NCI-H1930 (cell line): ENCODE measurements at places on chromosomes 2 and 18.

GRCh38 chr2:212173756-212174510, 364.7 kb downstream of the ERBB4 start:
- DNase-seq: no peak

- DNase-seq: no peak
Observed at GRCh38 chr18:42520138-42520537, 565.1 kb downstream of the PIK3C3 start.

GRCh38 chr18:50857694-50858093, 21.2 kb upstream of the ME2 start:
- DNase-seq: no peak

- no peak for DNase-seq
Observed at GRCh38 chr18:79511271-79511670, 115.5 kb downstream of the NFATC1 start.

- DNase-seq: no peak
Observed at GRCh38 chr2:233801357-233802131, 23.4 kb downstream of the MROH2A start.

- DNase-seq: no peak
Observed at GRCh38 chr2:149446748-149447147, 116.4 kb downstream of the LYPD6 start.

DNA sequence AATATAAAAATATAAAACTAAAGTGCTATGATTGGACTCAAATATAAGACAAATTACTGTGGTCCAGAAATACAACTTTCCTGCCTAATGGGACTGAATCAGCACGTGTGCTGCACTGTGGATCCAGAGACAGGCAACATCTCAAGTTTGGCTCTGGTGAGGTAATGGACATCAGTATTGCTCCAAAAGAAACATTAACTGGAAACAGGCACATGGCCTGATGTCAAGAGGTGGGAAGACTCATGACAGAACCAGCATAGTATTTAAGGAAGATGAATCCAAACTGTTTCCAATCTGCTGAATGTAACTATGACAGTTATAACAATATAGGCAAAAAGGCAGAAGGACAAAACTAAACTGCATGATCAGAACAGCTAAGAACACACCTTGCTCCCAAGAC, 354.6 kb downstream of the FSIP2 start:
- no peak for DNase-seq
